ENCODE measurements at places on chromosomes 11 and 22. TPM values are rescaled to one million over a fixed set of nuclear protein-coding genes. Genes with fewer than 3 reads are reported as not detected.
A peak's percentile ranks its signal among the peaks of the same experiment; 100 is the strongest.

GRCh38 chr11:125088123-125088522 lies 23.3 kb downstream of the TMEM218 start:
- no peaks in the 10 kb centered on the region for H3K36me3 ChIP-seq
- no peaks in the 10 kb centered on the region for H3K4me1 ChIP-seq
- H3K27me3 ChIP-seq = no peaks in the 10 kb centered on the region
- no peak for DNase-seq
- no peak overlapping the region for H3K4me3 ChIP-seq

LGR4 gene
- total RNA-seq = 73.7 TPM

- H3K27ac ChIP-seq = no peak overlapping the region
- no peak overlapping the region for H3K4me3 ChIP-seq
- no peaks in the 10 kb centered on the region for H3K36me3 ChIP-seq
- H3K27me3 ChIP-seq = no peaks in the 10 kb centered on the region
- no peak for DNase-seq
- no peaks in the 10 kb centered on the region for H3K4me1 ChIP-seq
These were observed 14.6 kb downstream of the CABP7 start for GRCh38 chr22:29734406-29734805.

HEPN1 gene
- not detected for total RNA-seq

DNA sequence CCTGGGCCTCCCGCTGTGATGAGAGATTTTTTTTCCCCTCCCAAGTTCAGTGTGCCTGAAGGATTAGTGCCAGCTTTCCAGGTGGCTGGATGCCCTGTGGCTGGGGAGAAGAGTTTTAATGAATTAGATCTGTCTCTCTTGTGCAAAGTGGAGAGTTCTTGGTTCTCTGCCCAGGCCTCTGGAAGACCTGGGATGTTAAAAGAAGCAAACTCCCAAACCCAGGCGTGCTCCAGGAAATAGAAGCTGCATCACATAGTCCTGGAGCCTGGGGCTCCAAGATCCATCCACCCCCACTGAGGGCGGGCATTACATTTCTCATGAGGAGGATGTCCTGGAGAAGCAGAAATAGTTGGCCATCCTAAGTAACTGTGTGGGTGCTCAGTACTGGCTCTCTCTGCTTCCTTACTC lies 30.6 kb downstream of the SDHAF2 start:
- H3K4me1 ChIP-seq = no peaks in the 10 kb centered on the region
- no peak overlapping the region for H3K27ac ChIP-seq
- DNase-seq = no peak
- peaks cover 4% of the 10 kb centered on the region for H3K36me3 ChIP-seq
- no peaks in the 10 kb centered on the region for H3K27me3 ChIP-seq

DNA sequence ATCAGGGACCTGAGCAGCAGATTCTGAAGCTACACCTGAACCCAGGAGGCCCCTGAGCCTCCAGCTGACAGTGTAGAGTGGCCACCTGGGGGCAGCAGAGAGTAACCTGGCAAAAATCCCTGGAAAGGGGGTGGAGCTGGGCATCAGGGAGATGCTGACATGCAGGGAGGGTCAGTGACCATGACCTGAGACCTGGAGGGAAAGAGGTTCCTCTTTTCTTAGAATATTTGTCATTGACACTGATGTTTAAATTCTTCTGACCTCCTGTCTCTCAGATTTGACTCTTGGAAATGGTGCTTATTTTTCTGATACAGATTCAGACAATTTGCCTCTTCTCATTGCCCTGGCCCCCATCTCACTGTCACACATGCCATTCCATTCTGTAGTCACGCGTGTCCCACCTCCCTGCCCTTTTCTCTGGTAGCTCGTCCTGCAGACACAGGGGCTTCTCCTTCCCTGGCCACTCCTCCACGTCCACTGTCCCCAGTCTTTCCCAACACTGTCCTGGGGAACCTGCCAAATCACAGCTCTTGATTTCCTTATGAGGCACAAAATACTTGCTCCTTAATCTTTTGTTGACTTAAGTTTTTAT lies 117.2 kb upstream of the IGLL5 start:
- DNase-seq = peak; percentile 95
- no peak overlapping the region for H3K4me3 ChIP-seq
- no peak overlapping the region for H3K27ac ChIP-seq
- no peaks in the 10 kb centered on the region for H3K36me3 ChIP-seq
- no peaks in the 10 kb centered on the region for H3K4me1 ChIP-seq

MS4A3 gene
- not detected for total RNA-seq

DNA sequence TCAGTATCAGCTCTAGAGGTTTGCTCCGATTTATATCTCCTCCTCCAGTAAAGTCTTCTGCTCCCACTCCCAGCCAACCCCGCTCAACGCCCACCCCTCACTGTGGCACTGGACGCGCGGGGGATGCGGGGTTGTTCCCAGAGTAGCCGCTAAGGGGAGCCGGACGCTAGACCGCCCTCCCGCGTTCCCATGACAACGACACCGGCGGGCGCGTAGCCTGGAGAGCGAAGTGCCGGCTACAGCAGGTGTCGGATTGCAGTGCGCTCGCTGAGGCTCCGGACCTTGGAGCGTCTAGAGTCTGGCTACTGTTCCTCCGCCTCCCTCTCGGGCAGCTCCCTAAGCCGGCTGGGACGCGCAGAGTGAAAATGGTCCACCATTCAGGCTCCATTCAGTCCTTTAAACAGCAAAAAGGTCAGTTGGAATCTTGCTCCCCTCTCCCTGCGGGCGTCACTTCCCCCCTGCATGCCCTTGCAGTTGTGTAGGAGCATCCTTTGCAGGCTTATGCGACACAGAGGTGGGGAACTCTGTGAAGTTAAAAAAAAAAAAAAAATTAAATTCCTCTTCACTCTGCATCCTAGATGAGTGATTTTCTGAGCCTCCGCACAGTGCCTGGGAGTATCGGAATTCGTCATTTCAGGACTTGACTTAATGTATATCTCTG lies at the start of gene ANO3:
ANO3 (plus strand) TSS at position 220 of the 661 bp plus-strand sequence; CDS start at position 366, 146 bp downstream.
- peaks cover 8% of the 10 kb centered on the region for H3K27me3 ChIP-seq
- no peaks in the 10 kb centered on the region for H3K36me3 ChIP-seq
- peak; percentile 97 for DNase-seq
- H3K4me1 ChIP-seq = no peaks in the 10 kb centered on the region

DNA sequence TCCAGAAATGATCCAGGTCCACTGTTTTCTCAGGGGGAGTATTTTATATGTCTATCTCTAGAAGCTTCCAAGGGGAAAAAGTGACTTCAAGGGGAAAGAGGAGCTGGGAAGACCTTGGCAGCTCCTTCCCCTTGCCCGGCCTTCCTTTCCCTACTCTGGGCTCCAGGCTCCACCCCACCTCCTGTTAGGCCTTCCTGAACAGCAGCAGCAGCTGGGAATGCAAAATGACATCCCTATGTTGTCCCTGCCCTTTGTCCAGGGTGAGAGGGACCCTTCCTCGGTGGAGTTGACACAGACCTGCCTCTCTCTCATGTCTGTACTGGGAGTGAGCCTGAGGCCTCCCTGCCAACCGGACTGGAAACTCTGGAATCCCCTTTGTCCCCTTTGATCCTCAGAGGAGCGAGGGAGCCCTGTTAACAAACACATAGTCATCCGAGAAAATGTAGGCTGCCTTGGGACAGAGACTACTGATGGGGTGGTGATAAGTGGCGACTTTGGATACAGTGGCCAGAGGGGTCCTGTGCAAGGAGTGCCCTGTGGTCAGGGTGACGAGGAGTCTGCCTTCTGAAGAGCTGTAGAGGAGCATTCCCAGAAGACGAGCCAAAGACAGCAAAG lies 9.0 kb upstream of the MALAT1 start:
- peaks cover 22% of the 10 kb centered on the region for H3K27me3 ChIP-seq
- peak overlapping the region; percentile 97 for H3K27ac ChIP-seq
- H3K4me3 ChIP-seq = peak overlapping the region; percentile 28
- DNase-seq = peak; percentile 71

DNA sequence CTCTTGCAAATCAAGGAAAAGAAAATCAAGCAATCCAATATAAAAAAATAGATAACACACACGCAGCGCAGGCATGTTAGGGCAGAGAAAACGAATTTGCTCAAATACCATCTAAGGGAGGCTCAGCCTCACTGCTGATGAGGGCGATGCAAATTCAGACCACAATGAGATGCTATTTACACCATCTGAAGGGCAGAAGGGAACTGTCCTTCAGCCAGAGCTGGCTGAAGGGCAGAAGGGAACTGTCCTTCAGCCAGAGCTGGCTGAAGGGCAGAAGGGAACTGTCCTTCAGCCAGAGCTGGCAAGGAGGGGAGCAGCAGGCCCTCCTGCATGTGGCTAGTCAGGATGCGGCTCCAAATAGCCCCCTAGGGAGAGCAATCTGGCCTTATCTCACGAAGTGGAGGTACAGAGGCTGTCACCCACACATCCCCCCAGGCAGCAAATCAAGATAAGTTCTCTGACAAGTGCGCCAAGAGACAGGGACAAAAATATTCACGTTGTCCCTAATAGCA lies 7.6 kb upstream of the SLC39A13 start:
- peak overlapping the region; percentile 63 for H3K4me3 ChIP-seq
- no peaks in the 10 kb centered on the region for H3K4me1 ChIP-seq
- no peak overlapping the region for H3K27ac ChIP-seq
- DNase-seq = peak; percentile 67
- no peaks in the 10 kb centered on the region for H3K36me3 ChIP-seq

- H3K36me3 ChIP-seq = no peaks in the 10 kb centered on the region
- no peaks in the 10 kb centered on the region for H3K4me1 ChIP-seq
- H3K27ac ChIP-seq = no peak overlapping the region
- DNase-seq = no peak
- no peak overlapping the region for H3K4me3 ChIP-seq
These were observed 301.8 kb upstream of the SORL1-AS1 start for GRCh38 chr11:121754598-121754997.

- peaks cover 69% of the 10 kb centered on the region for H3K27me3 ChIP-seq
- no peak overlapping the region for H3K27ac ChIP-seq
These were observed 15.3 kb upstream of the NELL1 start for GRCh38 chr11:20654038-20654437.

DNA sequence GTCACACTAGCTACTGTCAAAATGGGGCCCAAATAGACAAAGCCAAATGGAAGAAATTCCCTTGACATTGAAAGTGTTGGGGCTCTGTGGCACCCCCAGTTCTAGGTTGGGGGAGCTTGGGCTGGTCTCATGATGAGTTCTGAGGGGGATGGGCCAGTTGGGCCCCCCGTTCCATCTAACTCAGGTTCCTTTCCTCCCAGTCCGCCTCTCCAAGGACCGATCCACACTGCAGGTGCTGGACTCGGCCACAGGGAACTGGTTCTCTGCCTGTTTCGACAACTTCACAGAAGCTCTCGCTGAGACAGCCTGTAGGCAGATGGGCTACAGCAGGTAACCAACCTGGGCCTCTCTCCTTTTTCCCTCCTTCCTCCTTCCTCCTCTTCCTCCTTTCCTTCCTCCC lies 17.7 kb upstream of the SMIM35 start:
- H3K27me3 ChIP-seq = no peaks in the 10 kb centered on the region
- H3K4me3 ChIP-seq = no peak overlapping the region
- no peaks in the 10 kb centered on the region for H3K4me1 ChIP-seq
- DNase-seq = no peak

DNA sequence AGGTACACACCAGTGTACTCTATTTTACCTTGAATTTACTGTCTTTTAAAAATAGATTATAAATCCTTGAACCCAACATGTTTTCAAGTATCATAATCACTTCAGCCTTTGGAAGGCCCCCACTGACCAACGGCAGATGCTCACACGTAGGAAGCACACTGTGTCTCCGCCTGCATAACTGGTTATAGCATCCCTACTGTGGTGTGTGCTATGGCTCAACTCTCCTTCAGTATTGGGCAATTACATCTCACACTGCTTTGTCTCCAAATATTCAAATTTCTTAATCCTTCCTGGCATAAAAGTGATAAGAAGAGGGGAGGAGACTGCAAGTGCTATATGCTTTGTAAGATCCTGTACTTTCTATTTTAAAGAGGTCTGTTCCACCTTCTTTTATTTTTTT lies 165.7 kb downstream of the CADM1 start:
- no peak overlapping the region for H3K27ac ChIP-seq
- DNase-seq = no peak
- no peaks in the 10 kb centered on the region for H3K36me3 ChIP-seq
- H3K4me3 ChIP-seq = no peak overlapping the region
- peaks cover 8% of the 10 kb centered on the region for H3K4me1 ChIP-seq

DNA sequence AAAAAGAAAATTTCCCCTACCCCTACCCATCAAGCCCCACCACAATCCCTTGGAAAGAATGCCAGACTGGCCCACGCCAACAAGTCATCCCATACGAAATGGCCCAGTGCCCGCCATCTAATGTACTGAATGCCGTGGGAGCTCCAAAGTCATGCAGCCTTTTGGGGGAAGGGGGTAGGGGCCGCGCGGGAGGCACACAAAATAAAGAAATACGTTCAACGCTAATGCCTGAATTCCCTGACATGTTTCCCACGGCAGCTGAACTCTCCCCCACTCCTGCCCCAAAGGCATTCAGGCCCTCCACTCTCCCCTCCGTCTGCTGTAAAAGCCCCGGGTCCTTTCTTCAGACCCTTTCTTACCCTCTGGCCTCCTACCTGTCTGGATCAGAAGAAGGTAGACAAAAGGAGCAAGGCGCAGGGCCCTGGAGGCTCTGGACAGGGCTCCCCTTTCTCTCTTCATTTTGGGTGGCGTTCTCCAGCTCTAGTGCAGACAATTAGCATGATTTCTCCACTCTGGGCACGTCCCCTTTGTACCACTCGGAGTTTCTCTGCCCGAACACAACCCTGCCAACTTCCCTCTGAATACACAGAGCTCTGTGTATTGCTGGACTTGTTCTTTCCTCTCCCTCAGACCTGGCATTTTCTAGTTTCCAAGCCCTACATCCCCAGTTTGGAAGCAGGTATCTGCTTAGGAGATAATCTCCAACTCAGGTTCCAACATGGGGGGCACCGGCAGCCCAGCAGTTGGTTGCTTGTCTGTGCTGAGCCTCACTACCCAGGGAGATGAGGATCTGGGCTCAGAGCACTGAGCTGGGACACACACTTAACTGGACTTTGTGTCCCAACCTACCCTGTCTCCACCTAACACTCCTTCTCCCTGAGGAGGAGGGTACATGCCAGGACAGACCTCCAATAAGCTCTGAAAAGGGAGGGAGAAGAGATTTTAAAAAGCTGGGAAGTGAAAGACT lies at the start of gene HEPACAM:
HEPACAM (minus strand) TSS at position 500 of the 967 bp plus-strand sequence; CDS start at position 459, 41 bp downstream.
- H3K4me1 ChIP-seq = no peaks in the 10 kb centered on the region
- H3K27me3 ChIP-seq = peaks cover 32% of the 10 kb centered on the region
- H3K4me3 ChIP-seq = no peak within 1 kb of the TSS
- no peak for DNase-seq

GRCh38 chr11:10973416-10973815 lies 115.6 kb upstream of the ZBED5 start:
- no peak overlapping the region for H3K4me3 ChIP-seq
- no peaks in the 10 kb centered on the region for H3K27me3 ChIP-seq
- no peaks in the 10 kb centered on the region for H3K36me3 ChIP-seq
- DNase-seq = no peak
- H3K27ac ChIP-seq = no peak overlapping the region
